ENCODE measurements at places on chromosomes 6 and 20.

DNA sequence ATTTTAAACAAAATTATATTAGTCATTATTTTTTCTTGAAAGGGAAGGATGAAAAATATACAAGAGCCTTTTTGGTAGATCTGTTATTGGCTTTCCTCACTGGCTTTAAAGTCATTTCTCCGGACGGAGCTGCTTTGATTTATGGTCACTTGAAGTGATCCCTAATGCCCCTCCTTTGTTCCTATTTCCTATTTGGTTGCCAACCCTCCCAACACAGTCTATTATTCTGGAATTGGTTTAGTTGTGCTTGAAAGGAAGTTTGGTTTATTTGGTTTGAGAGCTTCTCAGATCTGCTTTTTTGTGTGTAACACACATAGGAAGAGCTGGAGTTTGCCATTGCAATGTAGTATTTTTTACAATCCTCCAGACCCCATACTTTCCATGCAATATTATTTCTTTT lies 347.9 kb downstream of the RFPL4B start:
- DNase-seq = no peak

GRCh38 chr6:78526432-78526831 lies 340.9 kb upstream of the IRAK1BP1 start:
- no peak for DNase-seq

DNA sequence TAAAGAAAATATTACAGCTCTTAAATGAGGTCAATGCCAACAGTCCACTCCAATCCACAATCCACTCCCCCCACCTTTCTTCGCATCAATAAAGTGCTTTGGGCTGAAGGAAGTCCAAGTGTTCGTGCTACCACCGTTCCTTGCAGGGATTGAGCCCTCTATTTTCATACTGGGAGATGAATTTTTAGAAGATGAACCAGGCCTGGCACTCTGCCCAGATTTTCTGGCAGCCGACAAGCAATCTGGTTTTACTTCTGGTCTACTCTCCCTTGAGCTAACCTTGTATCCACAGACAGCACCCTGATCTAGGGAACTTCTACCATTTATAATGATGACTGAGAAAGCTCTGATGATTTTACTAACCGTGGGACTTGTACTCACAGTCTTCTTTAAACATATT lies 72.3 kb downstream of the BTBD9 start:
- peak; percentile 62 for DNase-seq

GRCh38 chr6:56004426-56004825 lies 129.0 kb upstream of the BMP5 start:
- DNase-seq = peak; percentile 49

GRCh38 chr20:59163631-59164530 lies at the start of gene ZNF831:
TSS of gene ZNF831 (plus strand) at chr20:59163821. CDS start at chr20:59191020, 27,199 bp downstream.
- no peak for DNase-seq

DNA sequence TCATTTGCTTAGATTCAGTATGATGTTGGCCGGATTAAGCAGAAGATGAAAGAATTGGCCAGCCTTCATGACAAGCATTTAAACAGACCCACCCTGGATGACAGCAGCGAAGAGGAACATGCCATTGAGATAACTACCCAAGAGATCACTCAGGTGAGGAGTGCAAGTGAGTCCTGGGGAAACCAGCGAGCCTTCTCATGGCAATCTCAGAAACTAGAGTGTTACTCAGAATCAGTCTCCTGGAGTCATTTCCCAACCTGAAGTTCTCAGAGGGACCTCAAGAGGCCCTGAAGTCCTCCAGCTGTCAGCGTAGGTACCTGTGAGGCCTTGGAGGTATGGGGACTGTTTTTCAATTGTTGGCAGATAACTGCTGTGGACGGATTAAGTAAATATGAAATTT lies 16.9 kb downstream of the STX16 start:
- no peak for DNase-seq

GRCh38 chr6:139515511-139515910 lies 141.1 kb upstream of the CITED2 start:
- DNase-seq = no peak

DNA sequence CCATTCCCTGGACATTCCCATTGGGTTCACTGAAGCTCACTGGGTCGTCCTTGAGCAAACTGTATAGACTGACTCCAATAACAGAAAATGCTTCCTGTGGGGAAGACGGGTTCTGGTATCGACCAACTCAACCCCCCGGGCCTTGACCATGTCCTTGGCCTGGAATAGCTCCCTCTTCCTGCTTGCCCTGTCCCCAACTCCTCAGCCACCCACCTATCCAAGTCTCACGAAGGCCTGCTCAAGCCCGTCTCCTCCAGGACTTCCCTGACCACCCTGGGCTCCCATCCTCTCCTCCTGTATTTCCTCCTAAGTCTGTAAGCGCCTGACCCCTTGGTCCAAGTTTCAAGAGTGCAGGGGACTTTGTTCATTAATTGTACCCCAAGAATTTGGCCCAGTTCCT lies 2.8 kb upstream of the HMGA1 start:
- DNase-seq = no peak

DNA sequence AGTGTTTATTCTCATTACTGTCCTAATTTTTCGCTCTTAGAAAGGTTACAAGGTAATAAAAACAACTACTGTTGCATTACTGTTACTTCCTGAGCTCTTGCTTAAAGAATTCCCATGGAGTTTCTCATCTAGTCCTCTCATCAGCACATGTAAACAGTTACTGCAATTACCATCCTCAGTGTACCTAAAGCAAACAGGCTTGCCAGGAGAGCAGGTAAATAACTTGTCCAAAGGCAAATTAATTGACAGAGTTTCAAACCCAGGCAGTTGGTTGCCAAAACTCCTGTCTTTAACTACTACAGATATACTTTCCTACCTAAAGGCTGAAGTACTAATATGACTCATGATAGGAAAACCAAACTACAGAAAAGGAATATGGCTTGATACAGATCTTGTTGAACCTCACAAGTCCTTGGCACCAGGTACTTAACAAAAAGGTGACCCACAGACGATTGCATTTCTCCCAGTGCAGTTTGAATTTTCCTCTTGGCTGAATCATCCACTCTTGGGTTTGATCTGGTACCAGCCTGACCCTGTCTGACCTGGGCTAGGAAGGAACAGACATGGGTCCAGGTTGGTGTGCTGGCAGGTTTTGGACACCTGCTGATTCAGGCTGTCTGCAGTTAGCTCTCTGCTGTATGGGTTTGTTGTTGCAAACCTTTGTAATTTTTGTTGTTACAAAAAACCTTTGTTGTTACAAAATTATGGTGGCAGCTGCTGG lies 153.0 kb downstream of the CFAP61 start:
- DNase-seq = no peak

DNA sequence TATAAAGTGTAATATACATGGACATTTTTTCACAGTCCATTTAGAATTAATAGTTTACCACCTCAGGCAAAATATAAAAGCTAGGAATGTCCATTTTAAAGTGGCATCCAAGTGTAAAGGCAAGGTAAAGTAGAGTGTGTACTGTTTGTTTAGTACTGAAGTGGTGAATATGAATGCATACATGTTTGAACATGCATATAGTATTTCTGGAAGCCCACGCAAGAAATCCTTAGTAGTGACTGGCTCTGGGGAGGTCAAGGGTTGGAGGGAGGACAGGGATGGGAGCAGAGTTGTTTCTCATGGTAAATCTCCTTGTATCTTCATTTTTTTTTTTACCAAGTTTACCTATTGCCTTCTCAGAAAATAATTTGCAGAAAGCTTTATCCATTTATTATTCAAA lies 129.2 kb downstream of the UNC5CL start:
- DNase-seq = no peak

GRCh38 chr6:108168501-108169463 lies 3.0 kb downstream of the NR2E1 start:
- no peak for DNase-seq

GRCh38 chr6:14555804-14556203 lies 438.2 kb downstream of the CD83 start:
- no peak for DNase-seq

DNA sequence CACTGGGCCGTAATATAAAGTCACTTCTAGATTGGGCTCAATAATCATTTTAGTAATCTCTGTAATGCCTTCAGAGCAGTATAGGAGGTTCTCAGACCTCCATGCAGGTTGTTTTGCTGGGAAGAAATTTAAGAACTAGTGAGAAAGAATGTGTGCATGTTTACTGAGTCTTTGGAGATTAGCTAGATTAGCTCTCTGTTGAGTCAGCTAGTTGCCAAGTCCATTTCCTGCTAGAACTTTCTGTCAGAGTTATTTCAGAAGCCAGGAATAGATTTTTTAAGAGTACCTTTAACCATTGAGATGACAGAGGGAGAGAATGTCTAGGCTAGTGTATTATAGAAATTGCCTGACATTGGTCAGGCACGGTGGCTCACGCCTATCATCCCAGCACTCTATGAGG lies 33.3 kb downstream of the ORC3 start:
- DNase-seq = no peak

- no peak for DNase-seq
Observed at GRCh38 chr6:158707120-158707820, 57.4 kb downstream of the SYTL3 start.

DNA sequence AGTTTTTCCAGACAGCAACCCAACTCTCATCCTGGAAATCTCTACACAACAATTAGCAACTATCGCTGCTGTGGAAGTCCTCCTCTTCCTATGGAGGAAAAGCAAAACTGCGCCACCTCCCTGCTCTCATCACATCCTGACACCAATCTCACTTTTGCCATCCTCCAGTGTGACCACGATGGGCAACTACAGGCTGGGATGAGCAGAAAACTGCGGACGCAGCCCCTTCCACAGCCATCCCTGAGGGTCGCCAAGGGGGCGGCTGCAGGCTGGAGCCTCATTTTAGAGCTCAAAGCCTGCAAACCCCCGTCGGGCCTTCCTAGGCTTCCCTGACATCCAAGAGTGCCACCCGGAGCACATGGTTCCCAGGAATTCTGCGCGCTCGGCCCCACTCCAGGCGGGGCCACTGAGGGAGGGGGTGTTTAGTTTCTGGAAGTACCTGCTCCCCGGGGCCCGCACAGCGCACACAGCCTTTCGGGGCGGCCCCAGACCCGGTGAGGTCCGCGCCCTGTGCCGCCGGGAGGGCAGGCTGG lies 1.2 kb downstream of the TCFL5 start:
- no peak for DNase-seq

DNA sequence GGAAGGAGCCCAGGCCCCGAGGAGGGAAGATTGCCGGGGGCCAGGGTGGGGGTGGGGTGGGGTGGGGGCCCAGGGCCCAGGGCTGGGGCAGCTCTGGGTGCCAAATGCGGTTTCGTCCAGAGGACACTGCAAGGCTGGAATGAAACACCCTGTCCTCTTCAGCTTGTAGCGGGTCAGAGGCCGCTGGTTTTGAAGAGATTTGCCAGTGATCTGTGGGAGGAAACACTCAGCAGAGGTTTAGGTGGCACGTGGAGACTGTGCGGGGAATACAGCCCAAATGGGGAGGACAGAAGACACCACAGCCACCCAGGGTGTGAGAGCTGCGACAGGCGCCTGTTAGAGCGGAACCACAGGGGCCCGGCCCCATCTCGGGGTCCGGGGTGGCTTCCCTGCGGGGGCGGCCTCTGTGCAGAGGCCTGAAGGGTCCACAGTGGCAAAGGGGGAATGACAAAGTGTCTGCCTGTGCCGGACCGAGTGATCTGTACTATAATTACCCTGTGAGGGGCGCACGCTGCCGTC lies 29.2 kb downstream of the FRMD1 start:
- no peak for DNase-seq

- no peak for DNase-seq
Observed at GRCh38 chr6:22146678-22146930, 150.2 kb downstream of the PRL start.

GRCh38 chr20:59580991-59581401 lies 23.3 kb upstream of the PHACTR3 start:
- no peak for DNase-seq

GRCh38 chr6:1381481-1382330 lies 7.7 kb upstream of the FOXF2 start:
- no peak for DNase-seq

Data from HS-5 (cell line).